ENCODE measurements at places on chromosomes 16 and 17. TPM values are rescaled to one million over a fixed set of nuclear protein-coding genes. Genes with fewer than 3 reads are reported as not detected.

DNA sequence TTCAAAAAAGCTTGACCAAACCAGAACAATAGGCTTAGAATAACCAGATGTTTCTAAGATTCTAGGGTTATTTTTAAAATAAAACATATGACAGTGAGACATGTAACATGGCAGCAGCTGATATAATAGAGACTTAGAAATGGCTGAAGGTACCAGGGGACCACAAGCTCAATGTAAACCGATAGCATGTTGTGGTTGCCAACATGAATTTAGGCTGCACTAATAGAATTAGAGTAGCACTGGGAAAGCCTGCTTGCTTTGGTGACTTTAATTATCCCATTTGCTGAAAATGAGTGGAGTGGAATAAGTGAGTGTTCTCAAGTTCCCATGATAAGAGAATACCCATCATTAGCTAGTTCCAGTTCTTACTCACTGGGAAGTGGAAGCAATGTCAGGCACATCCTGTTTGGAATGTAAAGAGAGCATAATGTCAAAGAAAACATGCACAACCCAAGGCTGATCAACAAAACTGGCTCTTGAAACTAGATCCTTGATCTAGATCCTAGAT lies 621.2 kb upstream of the CDH5 start:
- no peak for DNase-seq

- DNase-seq: no peak
Observed at GRCh38 chr16:81261049-81261648, 22.7 kb downstream of the BCO1 start.

GRCh38 chr16:74657870-74658642 lies 8.6 kb downstream of the RFWD3 start:
- DNase-seq: no peak

DNA sequence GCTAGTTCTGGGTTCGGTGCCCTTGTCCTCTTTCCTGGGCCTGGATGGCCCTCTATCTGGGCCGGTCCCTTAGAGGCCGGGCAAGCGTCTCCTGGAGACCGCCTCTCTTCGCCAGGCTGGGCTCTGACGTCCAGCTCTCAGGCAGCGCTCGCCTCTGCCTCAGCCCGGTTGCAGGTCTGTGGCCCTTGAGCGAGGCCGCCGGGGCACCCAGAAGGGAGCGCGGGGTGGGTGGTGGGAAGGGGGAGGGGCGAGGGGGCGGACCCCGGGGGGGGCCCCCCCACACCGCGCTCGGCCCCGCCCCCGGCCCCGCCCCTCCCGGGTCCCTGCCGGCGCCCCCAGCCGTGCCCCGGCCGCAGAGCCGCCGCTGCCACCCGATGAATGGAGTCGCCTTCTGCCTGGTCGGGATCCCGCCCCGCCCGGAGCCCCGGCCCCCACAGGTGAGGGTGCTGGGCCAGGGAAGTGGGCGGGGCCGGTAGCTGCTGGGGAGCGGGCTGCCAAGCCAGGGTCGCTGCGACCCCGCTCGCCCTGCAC lies at the start of gene ARHGAP23:
Gene ARHGAP23 (plus strand): TSS at position 353 of the 531 bp plus-strand sequence. CDS start 22 bp downstream, at position 375.
- peak; percentile 45 for DNase-seq

The CDH13 gene
- 60.7 TPM for total RNA-seq

The UTS2R gene
- 0.18 TPM for total RNA-seq

The KRTAP16-1 gene
- not detected for total RNA-seq

The CSNK2A2 gene
- total RNA-seq: 21.7 TPM

All from SJSA1 (cell line).